SJCRH30 (cell line): ENCODE measurements at places on chromosomes 5 and 9.
A peak's percentile ranks its signal among the peaks of the same experiment; 100 is the strongest.

DNA sequence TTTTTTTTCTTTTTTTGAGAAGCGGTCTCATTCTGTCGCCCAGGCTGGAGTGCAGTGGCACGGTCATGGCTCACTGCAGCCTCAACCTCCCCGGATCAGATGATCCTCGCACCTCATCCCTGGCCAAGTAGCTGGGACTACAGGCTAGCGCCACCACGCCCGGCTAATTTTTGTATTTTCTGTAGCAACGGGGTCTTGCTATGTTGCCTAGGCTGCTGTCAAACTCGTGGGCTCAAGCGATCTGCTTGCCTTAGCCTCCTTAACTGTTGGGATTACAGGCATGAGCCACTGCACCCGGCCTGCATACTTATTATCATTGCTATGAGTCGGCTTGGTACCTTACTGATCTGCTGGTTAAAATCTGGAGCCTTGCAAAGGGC is 790 bp upstream of the IARS1 start:
- DNase-seq = peak; percentile 28

DNA sequence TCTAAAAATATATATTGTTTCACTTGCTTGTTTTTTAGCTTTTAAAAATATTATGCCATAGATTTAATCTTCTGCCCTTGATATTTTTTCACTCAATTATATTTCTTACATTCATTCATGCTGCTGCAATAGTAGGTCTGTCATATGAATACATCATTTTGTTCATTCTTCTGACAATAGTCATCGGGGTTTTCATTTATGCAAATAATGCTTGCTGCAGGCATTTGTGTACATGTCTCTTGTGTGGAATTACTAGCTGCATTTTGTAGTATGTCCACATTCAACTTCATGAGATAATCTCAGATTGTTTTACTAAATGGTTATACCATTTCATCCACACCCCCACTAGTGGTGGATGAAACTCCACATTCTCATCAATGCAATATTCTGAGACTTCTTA is 5.3 kb upstream of the PLPP1 start:
- DNase-seq = no peak

- DNase-seq = no peak
Observed at GRCh38 chr5:45680950-45681349, 15.2 kb downstream of the HCN1 start.

- DNase-seq = no peak
Observed at GRCh38 chr5:151885138-151885908, 39.3 kb downstream of the GLRA1 start.

DNA sequence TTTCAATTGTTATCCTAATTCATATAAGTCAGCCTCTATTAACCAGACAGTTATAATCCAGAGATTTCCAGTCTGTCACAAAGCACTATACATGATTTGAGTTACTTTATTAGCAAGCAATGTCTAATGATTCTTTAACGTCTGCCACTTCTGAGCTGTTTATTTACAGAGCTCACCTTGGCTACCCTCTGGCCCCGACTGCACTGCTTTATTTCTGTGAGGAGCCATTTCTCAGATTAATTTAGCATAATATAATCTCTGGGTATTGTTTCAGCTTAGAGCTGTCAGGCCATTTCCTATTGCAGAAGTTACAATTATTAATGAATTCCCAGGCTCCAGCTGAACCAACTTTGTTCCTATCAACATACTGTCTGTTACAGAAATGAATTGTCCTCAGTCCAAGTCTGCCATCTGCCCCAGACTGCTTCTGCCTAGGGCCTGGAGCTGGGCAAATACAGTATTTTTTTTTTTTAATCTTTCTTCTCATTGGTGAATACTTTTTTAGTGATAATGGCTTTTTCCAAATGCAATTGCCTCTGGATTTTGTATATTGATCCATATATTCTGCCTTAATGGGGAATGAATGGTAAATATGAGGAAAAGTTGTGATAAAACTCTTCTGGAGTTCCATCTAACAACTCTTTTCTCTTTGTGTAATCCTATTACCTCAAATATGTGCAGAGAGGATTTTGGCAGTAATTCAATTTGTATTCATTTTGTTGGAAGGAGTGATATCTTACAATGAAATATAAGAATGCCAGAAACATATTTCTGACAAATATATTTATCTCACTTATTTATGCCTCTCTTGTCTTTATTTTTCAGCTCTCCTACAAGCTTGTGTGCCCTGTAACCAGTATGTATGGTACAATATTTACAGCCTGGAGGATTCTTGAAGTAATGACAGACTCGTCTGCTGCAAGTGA is 104.7 kb downstream of the FOCAD start:
- DNase-seq = no peak

DNA sequence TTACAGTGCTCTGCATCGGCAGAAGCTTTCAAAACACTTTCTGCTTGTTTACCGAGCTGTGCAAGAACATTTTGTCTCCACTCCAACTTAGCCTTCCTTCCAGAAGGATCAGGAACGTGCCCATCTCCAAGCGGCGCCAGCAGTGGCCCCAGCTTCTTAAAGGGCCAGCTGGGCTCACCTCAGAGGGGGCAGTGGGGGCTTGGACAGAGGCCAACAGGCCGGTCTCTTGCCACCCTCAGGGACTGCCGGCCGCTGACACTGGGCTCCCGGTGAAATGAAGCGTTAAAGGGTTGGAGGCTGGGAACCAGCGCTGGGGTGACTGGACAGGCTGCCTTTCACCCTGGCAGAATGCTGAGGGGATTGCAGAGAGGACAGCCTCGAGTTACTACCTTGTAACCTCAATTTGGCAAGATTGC is 67.0 kb upstream of the RNU6ATAC start:
- no peak for DNase-seq
